Globus pallidus (tissue), 1 donor: ENCODE measurements at places on chromosomes 11 and 22.

GRCh38 chr22:35995348-35995747 is 33.3 kb downstream of the RBFOX2 start:
- DNase-seq: no peak

- no peak for DNase-seq
Observed at GRCh38 chr22:31496735-31497146, 405 bp downstream of the SFI1 start.

DNA sequence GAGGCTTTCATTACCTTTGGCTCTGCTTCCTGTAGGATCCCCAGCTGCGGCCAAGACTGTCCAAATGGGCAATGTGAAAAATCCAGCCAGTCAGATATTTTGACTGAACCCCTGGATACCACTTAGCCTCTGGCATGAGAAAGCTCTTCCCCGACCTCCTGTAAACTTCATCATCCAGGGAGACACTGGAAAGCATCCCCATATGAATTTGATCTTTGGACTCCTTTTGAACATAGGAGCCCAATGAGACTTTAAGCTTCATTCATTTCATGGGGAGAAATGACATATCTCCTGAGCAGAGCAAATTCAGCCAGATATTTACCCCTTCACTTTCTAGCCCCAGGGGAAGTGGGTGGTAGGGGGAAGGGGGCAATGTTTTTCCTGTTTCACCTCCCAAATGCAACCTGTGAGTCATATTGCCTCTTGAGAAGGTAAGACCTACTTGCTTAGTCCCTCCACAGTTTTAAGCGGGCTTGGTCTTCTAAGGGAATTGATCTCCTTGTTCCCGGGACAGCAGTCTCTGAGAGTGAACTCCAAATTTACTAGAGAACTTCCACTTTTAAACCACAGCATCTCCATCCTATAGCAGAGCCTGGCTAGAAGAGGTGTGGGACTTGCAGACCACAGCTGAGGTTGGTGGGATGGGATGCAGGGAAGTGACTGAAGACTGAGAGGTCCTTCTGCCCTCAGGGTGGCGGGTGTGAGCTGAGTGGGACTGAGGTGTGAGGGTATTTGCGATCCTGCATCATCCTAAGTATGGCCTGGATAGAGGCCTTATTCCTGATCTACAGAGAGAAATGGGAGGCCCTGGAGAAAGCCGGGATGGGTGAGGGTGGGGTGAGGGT is 20.3 kb upstream of the POU2AF1 start:
- no peak for DNase-seq

DNA sequence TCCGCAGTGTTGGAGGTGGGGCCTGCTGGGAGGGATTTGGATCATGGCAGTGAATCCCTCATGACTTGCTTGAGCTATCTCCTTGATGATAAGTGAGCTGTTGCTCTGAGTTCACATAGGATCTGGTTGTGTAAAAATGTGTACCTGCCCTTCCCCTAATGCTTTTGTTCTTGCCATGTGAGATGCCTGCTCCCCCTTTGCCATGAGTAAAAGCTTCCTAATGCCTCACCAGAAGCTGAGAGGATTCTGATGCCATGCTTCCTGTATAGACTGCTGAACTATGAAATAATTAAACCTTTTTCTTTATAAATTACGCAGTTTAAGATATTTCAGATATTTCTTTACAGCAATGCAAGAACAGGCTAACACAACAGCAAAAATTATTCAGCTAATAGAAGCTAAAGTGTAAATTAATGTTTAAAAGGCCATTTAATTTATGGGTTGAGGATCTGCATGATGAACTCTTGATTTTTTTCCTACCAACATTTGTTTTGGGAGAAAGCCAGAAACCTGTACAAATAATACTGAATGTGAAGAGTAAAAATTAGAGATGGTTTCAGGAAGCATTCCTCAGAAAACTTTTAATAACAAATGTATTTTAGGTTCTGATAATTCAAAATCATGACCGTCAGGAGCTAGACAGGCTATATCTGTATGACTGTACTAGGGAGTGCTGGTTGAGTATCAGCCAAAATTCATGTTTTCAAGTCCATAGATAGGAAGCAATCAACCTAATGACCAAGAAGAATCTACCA is 177.5 kb upstream of the GRIA4 start:
- DNase-seq: no peak

DNA sequence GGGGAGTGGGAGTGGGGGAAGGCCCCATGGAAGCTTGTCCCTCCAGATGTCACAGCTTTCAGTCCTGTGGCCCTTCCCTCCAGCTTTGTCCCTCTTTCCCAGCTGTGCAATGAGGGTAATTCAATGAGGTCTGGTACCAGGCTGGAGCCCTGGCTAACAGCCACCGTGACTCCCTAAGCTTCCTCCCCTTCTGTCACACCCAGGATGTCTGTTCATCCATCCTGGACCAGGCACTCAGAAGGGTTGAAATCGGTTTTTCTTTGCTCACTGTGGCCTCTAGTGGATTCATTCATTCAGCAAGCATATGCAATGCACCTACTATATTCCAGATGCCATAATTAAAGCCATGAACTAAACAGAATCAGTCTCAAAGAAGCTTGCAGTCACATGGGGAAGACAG is 38.7 kb downstream of the SYT13 start:
- no peak for DNase-seq

GRCh38 chr11:111561791-111562325 is 21.3 kb downstream of the LAYN start:
- no peak for DNase-seq

GRCh38 chr11:102781676-102782075 is 1.2 kb upstream of the MMP10 start:
- no peak for DNase-seq
